Posterior cingulate gyrus (tissue), 11 donors: ENCODE measurements at places on chromosomes 7 and 10.

DNA sequence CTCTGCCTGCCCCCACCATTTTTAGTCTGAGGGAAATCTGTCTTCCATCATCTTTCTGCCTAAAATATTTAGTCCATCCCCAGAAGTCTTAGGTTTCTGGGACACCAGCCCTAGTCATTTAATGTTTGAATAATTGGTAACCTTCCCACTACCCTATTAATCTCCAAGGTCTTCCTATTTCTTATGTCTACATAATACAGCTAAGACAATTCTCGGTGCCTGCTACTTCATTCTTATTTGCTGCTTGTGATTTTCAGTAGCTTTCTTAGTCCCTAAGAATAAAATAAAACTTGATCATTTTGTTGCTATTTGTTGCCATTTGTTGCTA lies 11.1 kb downstream of the RALA start:
- DNase-seq, result no peak

DNA sequence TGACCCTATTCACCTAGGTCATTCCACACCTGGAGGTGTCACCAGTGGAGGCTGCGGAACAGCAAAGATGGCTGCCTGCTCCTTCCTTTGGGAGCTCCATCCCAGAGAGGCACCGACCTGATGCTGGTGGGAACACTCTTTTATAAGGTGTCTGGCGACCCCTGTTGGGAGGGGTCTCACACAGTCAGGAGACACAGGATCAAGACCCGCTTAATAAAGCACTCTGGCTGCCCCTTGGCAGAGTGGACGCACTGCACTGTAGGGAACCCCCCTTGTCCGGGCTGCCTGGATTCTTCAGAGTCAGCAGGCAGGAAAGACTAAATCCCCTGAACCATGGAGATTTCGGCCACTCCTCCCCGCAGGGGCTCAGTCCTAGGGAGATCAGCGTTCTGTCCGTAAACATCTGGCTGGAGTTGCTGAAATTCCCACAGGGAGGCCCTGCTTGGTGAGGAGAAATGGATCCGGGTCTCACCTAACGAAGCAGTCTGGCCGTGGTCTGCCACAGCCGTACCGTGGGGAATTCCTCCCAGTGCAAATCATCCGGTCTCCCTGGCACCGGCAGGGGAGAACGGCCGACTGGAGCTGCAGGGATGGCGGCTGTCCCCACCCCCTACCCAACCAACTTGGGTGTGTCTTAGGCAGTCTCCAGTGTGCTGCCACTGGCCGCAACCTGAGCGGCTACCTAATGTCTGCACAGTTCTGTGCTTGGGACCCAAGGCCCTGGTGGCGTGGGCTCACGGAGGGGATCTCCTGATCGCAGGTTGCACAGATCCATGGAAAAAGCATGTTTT lies 66.1 kb downstream of the LSMEM1 start:
- DNase-seq, result no peak

DNA sequence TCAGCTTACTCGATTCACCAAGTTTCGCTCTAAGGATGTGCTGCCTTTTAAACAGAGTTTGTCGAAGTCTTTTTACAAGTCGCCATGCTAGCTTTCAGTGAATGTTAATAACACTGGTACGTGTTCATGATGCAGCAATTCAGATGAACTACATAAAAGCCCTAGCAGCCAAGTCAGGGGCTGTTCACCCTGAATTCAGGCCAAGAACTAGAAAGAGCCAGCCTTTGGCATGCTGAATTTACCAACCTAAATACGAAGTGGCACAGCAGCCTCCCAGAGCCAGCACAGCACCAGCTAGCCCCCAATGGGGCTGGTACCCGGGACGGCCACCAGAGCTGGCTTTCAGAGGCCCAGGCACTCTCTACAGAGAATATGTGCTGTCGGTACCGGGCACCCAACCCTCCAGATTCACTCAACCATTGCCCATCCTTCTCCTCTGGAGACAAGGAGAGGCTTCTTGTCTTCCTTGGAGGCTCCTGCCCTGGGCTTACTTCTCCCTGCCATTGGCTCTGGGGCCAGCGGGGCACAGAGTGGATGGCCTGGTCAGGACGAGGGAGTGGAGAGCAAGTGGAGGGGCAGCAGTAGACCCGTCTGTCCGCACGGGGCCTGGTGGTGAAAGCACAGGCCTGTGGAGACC lies 64.2 kb downstream of the HIPK2 start:
- no peak for DNase-seq

GRCh38 chr10:69685802-69686585 lies 55.9 kb downstream of the FAM241B start:
- peak; percentile 4 for DNase-seq

GRCh38 chr7:147759327-147759943 lies 831.1 kb upstream of the C7orf33 start:
- no peak for DNase-seq

GRCh38 chr7:1298931-1299885 lies 66.5 kb downstream of the UNCX start:
- DNase-seq, result no peak

DNA sequence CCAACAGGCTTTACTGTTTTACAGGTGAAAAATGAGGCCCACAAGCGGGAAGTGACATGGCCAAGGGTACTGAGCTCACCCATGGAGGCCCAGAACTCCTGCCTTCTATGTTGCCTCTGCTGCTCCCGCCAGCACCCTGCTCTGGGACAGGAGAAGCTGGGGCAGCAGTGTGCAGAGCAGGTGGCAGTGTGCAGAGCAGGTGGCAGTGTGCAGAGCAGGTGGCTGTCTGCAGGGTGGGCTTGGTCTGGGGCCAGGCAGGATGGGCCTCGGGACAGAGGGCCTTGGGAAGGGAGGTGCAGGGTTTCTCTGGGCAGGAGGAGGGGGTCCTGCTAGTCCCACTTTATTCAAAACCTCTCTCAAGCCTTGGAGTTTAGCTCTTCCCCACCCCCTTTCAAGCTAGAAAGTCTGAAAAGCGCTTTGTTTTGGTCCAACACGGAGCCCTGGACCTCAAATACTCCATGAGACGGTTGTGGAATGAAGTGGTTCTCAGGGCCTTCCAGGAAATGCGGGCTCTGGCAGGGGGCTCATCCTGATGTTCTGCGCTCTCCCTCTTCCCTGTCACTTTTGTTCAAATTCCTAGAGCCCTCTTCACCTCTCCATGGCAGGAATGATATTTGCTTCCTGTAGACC lies 26.8 kb downstream of the TSPAN15 start:
- peak; percentile 38 for DNase-seq

GRCh38 chr7:29970158-29970557 lies 19.4 kb downstream of the SCRN1 start:
- no peak for DNase-seq

- no peak for DNase-seq
Observed at GRCh38 chr7:115782696-115783490, 247.7 kb downstream of the TFEC start.

DNA sequence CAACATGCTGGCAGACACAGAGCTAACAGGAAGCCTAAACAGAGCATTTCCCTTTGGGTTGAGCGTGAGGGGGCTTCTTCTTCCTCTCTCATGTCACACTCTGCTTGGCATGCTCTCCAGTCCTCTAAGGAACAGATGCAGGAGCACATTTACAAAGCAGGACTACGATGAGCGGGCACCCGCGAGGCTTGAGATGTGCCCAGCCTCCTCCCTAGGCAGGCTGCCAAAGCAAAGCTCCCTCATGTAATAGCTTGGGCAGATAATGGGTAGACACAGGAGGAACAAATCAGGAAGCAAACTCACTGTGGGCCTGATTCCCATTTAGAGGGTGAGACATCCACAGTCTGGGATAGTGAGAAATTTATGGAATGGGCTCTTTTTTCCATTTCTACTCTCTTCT lies 519.1 kb downstream of the NRG3 start:
- peak; percentile 69 for DNase-seq
